ENCODE measurements at places on chromosomes 6 and 20.

GRCh38 chr6:32932132-32932868 is 8.5 kb downstream of the HLA-DMB start:
- DNase-seq: no peak

DNA sequence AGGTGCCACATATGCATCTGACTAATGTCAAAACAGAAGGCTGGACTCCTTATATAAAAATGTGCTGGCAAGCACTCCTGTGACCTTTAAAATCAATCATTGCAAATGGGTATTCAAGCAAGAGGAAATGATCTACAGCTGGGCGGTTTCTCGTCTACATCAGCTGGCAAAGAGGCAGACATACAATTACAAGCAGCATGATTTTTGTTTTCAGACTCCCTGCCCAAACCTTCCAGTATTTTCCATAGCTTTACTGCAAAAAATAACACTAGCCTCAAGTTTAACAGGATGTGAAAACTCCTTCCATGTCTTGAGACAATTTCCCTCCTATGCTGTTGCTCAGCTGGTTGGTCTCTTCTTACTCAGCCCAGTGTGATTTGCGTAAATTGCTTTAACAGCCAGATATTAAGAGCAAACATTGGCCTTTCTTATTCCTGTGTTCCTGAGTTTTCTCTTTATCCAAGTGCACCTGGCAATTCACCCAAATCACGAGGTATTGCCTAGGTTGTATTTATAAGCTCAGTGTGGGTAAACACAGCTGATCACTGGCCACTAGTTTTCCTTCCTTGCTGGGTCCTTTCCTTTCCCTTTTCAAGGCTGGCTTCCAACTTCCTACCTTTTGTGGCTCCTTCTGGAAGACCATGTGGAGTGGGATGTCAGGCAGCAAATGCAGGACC is 130.4 kb downstream of the MOXD1 start:
- no peak for DNase-seq

GRCh38 chr6:119350952-119351372 is 1.4 kb upstream of the MAN1A1 start:
- no peak for DNase-seq

- no peak for DNase-seq
Measured at GRCh38 chr20:49945701-49946477, 9.7 kb downstream of the RNF114 start.

- DNase-seq: no peak
Measured at GRCh38 chr6:164838068-164838615, 471.3 kb downstream of the C6orf118 start.

GRCh38 chr6:3133515-3133914 is 15.0 kb downstream of the BPHL start:
- DNase-seq: no peak

- DNase-seq: no peak
Measured at GRCh38 chr6:155024391-155025027, 29.4 kb downstream of the TIAM2 start.

DNA sequence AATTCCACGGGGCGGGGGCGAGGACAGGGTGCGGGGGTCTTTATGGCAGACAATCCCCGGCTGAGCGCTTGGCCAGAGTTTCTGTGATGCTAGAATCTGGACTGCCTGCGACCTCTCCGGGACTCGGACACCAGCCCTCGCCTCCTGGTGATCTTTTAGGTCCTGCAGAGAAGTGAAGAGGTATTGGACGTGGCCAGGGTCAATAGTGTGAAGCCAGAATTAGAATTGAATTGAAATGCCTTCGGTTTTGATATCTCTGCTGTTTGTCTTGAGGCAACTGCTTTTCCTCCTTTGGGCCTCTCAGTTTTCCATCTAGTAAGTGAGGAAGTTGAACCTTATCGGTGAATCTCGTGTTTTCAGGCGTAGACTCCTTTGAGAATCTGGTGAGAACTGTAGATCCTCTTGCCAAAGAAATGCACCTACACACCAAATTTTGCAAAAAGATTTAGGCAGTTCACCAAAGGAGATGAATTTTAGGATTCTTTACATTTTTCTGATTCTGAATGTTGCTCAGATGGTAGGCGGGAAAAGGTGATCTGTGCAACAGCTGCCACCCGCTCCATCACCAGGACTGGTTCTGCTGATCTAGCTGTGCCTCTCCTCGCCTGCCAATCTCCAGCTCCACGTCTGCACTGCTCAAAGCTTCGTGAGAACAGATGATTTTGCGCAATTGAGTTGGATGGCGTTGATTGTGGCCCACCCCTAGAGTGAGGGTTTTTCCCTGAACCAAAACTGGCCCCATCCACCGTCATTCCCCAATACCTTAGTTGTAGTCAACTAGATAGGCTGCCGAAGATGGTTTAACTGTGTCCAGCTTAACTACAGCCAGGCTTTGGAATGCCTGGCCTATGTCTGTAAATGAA is 837 bp upstream of the OSER1 start:
- DNase-seq: no peak

DNA sequence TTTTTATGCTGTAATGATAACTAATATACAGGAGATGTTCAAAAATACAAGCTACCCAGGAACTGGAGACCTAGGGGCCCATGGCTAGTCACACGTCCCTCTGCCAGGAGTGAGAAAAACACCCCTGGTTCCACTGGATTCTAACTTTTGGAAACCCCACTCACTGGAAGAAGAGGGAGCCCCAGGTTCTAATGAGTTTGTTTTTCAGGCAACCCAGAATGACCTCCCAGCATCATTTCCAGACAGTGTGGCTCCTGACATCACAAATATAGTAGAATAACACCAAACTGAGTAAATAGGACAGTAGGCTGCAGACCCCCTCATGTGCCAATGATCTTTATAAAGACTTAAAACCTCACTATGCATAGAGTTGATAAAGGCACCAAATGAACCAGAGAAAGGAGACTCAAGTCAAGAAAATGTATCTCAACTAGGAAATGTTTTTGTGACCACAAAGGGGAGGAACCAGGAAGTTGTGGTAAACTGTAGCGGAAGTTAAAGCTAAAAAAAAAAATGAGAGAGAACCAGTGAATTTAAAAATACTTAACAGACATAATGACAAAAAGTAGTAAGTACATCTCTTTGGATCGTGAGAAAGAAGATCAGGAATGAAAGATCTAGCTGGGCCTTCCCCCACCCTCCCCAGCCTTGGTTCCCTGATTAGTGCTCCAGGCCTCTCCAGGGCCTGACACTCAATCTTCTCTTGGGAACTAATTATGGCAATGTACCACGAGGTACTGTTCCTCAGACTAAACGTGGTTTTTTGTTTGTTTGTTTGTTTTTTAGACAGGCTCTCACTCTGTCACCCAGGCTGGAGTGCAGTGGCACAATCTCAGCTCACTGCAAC is 19.8 kb downstream of the HLA-E start:
- no peak for DNase-seq

DNA sequence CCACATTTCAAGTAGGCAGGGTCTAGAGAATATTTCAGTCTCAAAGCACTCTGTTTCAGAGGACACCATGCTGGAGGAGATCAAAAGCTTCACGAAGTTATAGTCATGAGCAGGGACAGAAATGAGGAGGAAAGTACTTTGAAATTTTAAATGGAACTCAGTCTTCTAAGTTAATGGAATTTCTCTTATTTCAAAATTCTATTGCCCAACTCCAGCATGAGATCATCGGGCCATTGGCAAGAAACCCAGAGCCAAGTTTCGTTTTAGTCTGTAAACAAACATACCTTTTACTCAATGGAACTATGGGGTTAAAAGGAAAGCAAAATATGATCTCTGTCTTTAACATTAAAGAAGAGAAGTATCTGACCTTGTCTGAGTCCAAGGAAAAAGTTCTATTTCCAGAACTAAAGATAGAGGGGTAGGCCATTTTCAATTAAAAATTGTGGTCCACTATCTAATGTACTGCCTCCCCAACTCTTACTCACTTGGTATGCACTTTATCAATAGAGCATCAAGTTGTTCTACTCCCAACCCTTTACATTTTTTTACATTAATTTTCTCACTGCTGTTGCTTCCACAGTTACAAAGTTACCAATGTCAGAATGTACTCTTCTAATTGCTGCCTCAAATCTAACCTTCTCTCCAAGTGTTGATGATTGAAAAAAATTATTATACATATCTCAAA is 235.3 kb upstream of the NRSN1 start:
- no peak for DNase-seq

DNA sequence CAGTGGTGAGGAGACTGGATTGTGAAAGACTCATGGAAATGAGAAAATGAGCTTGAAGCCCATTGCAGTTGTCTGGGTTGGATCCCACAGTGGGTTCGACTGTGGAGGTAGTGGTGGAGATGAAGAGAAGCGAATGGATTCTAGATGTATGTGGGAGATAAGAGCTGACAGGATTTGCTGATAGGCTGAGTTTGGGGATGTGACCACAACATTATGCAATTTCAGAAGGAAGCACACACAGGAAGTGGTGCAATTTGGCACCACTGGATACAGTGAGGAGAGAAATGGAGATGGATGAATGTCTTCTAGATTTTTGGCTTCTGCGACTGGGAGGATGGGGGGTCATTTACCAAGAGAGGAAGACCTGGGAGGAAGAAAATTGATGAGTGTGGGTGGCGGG is 64.4 kb upstream of the MAFB start:
- no peak for DNase-seq

GRCh38 chr6:10587656-10588406 is 66.7 kb downstream of the GCNT2 start:
- no peak for DNase-seq

GRCh38 chr20:34041226-34041625 is 47.5 kb downstream of the RALY start:
- no peak for DNase-seq

- DNase-seq: no peak
Measured at GRCh38 chr20:37990571-37991151, 42.6 kb downstream of the TTI1 start.

DNA sequence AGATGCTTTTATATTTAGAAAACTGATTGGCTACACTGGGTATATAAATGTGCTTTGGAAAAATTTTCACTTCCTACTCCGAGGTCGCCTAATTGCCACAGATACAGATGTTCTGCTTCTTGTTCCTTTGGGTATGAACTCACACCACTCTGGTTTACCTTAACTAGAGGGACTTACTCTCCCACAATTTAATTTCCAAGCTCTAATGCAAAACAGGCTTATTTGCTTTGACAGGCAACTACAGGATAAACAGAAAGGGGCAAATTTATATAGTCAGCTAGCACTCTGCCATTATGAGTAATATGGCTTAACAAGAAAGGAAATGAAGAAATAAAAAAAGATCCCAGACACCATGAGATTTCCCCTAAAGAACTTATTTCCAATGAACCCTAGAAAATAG is 156.9 kb upstream of the ZFP64 start:
- DNase-seq: no peak

DNA sequence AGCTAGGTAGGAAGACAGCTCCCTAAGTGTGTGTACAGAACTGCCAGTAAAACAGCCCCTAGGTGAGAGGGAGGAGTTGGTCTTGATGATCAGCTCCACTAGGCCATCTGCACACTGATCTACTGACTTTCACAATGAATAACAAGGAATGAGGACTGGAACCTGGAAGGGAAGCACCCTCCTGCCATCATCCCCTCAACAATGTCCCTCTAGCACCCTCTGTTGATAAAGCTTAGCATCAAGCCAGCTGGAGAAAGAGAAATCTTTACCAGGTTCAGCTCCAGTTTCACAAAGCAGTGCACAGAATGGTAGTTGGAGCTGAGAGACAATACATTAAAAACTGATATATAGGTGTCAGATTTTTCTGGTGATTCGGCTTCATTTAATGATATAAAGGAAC is 57.2 kb upstream of the IRAK1BP1 start:
- DNase-seq: no peak

DNA sequence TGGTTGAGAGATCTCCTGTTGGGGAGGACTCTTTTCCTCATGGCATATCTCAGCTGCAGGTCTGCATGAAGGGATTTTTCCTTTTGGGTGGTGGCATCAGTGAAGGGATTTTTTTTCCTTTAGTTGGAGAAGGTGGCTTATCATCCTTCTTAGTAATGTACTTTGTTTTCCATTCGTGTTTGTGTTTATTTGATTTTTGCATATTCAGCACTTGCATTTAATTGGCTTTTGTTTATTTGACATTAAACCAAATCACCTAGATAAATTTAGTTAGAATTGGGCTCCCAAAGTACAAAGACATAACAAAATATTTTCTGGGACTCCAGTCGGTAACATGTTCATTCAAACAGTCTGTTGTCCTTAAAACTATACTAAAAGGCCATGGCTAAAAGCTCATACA is 56.2 kb upstream of the MANEA start:
- no peak for DNase-seq

DNA sequence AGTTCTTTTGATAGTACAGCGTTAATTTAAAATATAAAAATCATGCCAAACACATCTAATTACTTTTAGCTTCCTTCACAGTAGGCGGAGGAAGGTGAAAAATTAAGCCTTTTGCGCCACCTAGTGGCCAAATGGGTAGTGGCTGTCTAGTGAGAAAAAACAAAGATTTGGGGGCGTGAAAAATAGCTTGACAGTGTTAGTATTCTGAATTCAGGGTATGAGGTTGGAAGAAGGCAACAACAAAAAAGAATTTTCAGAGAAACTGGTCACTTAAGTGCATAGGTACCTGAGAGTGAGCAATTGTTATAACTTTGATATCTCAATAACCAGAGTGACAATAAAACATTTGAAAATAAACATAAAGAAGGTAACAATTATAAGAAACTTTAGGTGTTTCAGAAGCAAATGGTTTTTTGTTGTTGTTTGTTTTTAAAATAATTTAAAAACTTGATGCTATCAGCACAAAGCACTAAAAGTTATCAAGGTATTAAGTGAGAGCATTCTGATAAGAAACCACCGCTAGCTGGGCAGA is 14.3 kb downstream of the PSMB9 start:
- DNase-seq: no peak

DNA sequence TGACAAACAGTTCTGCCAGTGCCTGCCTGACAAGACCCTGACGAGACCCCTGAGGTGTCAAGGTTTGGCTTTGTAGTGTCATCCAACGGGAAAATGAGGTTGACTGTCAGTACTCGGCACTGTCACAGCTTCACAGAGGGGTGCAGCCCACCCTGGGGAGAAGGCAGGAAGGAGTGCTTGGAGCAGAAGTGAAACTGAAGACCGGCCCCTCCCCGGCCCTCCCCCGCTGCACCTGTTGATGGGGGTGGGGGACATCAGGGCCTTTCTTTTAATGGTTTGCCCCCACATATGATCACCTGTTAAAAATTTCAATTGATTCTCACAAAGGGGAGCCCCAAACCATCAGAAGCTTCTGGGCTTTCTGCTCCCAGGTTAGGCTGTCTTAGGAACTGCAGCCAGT is 6.8 kb downstream of the PMEPA1 start:
- DNase-seq: no peak

DNA sequence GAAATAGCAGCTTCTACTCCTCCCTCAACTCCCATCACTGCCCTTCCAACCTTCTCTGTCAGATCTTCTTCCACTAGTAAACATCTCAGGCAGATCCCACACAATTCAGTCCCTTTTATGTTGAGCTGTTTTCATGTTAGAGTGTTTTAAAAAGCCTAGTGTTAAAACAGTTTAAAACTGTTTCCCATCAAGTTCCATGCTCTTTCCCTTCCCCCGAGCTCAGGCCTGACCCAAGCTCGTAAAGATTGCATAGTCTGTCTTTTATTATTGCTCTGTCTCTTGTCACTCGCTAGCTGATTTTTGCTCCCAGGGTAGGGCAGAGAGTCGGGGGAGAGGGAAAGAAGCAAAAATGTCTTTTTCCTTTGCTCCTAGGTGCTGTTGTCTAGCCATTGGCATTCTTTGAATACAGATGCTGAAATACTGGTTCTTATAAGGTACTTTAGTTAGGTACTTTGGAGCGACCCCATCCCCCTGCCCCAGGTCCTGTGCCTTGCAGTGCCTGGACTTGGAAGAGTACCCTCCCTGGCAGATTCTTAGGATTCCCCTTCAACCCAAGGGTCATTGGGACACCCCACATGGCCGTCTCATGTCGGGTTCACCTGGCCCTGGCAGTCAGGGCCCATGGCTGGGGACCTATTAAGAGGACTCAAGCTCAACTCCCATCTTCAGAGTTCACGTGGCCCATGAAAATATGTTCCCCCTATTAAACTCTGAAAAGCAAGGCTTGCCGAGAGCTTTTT is 101.2 kb upstream of the ARMC2 start:
- DNase-seq: no peak
